ENCODE measurements at places on chromosomes 3 and 15. TPM values are rescaled to one million over a fixed set of nuclear protein-coding genes. Genes with fewer than 3 reads are reported as not detected.

AHSG gene
- total RNA-seq: 0.85 TPM

EHHADH gene
- total RNA-seq: 7.8 TPM

SUCNR1 gene
- not detected for total RNA-seq

GLDN gene
- 0.57 TPM for total RNA-seq

GRCh38 chr3:16304061-16305010, 39.3 kb downstream of the OXNAD1 start:
- no peak for DNase-seq
- H3K36me3 ChIP-seq: no peaks in the 10 kb centered on the region
- no peaks in the 10 kb centered on the region for H3K4me1 ChIP-seq

DNA sequence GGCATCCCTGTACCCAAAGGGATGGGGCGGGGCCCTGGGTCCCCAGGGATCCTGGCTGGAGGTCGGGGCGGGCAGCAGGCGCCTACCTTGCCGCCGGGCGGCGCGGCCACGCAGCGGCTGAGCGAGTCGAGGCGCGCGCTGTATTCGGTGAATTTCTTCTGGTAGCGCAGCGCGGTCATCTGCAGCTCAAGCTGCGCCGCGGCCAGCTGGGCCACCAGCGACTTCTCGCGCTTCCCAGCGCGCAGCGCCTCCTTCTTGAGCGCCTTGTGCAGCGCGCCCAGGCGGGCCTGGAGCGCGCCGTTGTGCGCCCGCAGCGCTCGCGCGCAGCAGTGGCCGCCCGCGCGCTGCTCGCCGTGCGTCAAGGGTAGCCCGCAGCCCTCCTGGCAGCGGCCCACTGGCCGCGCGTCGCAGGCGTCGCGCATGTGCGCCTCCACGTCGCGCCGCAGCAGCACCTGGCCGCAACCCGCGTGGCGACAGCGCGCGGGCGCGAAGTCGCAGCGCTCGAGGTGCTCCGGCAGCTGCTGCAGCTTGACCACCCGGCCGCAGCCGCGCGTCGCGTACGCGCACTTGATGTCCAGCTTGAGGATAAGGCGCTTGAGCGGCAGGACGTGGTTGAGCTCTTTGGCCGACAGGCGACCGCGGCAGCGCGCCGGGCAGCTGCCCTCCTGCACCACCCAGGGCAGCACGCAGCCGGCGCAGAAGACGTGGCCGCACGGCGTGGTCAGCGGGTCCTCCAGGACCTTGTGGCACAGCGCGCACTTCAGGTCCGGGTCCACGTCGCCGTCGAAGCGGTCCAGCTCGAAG, 522 bp downstream of the PDZRN3 start:
- no peaks in the 10 kb centered on the region for H3K36me3 ChIP-seq
- no peaks in the 10 kb centered on the region for H3K4me1 ChIP-seq
- no peak overlapping the region for H3K27ac ChIP-seq

Data from Panc1 (cell line).